ENCODE measurements at places on chromosomes 1 and 21.

- DNase-seq = no peak
Observed at GRCh38 chr1:212700892-212701819, 1.5 kb upstream of the BATF3 start.

- no peak for DNase-seq
Observed at GRCh38 chr1:85146972-85147359, 53.9 kb downstream of the SYDE2 start.

DNA sequence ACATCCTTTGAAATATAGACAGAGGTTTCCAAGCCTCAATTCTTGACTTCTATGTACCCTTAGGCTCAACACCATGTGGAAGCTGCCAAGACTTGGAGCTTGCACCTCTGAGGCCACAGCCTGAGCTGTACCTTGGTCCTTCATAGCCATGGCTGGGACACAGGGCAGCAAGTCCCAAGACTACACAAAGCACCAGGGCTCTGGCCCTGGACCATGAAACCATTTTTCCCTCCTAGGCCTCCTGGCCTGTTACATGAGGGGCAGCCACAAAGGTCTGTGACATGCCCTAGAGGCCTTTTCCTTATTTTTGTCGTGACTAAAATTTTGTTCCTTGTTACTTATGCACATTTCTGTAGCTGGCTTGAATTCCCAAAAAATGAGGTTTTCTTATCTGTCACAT is 953.1 kb upstream of the ADGRL4 start:
- DNase-seq = no peak

GRCh38 chr1:5751833-5752745 is 240.1 kb downstream of the NPHP4 start:
- no peak for DNase-seq

DNA sequence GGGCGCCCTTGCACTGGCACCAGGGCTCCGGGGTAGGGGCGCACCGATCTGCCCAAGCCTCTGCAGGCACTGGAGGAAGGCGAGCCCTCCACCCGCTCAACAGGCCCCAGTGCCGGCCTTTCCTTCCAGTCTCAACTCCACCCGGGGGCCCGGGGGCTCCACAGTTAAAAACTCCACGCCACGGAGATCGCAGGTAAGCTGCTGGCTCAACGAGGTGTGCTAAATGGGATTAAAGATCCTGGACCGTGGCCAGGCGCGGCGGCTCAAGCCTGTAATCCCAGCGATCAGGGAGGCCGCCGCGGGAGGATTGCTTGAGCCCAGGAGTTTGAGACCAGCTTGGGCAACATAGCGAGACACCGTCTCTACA is 536 bp downstream of the HSF2BP start:
- DNase-seq = no peak

DNA sequence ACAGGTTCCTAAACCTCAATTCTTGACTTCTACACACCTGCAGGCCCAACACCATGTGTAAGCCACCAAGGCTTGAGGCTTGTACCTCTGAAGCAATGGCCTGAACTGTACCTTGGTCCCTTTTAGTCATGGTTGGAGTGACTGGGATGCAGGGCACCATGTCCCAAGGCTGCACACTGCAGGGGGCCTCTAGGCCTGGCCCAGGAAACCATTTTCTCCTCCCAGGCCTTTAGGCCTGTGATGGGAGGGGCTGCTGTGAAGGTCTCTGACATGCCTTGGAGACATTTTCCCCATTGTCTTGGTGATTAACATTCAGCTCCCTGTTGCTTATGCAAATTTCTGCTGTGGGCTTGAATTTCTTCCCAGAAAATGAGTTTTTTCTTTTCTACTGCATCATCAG is 75.8 kb upstream of the ZNF678 start:
- no peak for DNase-seq

All from vagina (tissue), 2 donors.